ENCODE measurements at places on chromosomes 2 and 18. TPM values are rescaled to one million over a fixed set of nuclear protein-coding genes. Genes with fewer than 3 reads are reported as not detected.
A peak's percentile ranks its signal among the peaks of the same experiment; 100 is the strongest.

DNA sequence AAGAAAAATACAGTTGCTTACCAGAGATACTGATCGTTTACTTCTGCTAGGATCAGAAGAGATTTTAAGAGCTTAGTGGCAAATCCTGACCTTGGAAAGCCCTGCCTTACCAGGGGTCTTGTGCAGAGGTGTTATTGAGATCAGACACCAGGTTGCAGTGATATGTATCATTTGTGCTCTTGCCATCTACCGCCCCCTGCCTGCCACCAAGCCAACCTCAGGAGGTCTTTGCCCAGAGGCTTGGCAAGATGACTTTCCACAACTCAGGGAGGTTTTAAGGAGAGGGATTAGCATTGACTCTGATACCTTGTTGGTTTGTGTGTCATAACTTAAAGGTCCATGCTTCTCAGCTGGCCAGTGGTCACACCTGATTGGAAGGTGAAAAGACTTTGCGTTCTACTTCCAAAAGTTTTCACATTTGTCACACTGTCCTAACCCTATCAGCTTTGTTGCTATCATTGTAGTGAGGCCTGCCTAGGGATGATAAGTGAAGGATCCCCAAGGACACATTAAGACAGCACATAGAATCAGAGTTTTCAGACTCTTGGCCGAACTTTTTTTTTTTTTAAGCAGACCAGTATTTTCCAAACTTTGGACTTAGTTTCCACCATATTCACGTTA is 46.2 kb upstream of the MGAT5 start:
- DNase-seq, result peak; percentile 47

GRCh38 chr2:108701806-108702205 is 17.5 kb upstream of the RANBP2 start:
- no peak for DNase-seq

DNA sequence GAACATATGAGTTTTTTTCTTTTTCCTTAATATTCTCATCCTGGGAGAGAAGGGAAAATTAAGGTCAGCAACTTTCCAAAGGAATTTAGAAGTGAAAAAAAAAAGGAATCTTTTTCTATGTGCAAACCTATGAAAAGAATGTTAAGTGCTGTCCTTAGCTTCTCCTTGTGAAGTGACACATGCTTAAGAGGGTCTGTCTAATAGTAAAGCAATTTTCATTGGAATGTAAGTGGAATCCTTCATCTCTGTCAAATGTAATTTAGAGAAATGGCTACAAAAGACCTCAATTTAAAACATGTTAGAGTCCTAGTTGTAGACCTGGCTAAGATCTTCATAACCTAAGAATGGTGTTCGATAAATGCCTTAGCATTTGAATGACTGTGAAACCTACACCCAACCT is 117.4 kb upstream of the EPB41L3 start:
- DNase-seq, result no peak

DNA sequence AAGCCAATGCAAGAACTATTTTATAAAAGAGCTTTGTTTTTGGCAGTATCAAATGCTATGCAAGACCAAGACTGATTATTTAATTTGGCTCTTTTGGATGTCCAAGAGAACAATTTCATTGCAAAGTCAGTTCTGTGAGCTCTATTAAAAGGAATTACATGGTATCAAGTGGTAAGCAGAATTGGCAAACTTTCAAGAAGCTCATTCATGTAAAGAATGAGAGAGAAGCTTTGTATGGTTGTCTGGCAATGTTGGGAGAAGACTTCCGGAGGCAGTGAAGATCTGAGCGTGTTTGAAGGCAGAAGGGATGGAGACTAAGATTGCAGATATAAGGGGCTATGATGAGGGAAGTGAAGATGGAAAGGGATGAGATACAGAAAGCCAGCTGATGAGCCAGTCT is 49.6 kb downstream of the CPS1 start:
- no peak for DNase-seq

- no peak for DNase-seq
Measured at GRCh38 chr18:44679914-44680272, 795 bp upstream of the SETBP1 start.

DNA sequence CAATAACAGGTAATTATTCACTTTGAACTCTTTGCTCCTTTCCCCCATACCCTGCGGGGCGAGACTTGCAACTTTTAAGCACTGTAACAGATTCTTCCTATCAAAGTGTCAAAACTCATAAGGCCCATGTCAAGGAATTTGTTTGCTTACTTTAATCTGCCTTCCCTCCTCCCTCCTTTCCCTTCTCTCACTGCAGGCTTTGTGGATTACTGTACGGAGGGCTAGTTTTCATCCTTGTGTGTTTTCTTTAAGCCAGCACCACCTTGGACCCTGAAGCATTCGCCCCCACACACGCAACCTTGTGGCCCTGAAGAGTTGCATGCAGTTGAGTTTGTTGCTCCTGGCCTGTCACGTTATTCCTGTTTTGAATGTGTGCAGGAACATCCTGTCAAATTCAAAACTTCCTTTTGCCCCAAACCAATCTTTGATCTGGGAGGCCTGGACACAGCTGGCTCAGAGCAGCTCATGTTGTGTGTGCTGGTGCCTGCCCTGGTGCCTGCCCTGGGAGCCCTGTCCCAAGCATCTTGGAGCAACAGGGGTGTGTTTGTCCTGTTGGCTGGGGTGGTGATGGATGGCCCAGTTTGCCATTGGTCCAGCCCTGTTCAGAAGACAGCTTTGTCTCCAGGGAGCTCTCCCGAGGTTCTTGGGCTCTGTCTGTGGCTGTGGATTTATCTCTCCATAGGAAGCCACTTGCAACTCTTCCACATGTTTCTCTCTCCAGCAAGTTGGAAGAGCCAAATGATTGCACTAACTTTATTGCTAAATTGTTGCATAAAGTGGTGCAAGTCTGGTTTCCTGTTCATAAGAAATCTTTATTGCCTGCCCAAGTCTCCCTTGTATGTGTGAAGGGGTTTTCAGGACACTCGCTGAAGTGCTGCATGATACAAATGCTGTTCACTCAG is 199.6 kb downstream of the VAPA start:
- DNase-seq, result no peak

DNA sequence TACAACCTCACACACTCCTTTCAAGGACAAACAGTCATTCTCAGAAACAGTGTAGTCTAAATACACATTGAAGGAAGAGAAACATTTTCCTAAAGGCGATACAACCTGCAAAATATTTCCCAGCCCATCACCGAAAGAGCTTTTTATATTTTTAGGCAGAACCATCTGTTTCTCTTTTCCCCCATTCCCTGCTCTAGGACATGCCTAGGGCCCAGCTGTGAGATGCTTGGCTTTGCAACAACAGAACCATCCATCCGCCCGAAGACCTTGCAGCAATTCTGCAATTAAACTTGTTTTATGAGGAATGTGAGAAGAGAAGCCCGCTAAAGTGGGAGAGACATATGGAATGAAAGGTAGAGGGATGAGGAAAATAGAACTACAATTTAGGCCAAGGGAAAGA is 105.6 kb upstream of the RFX8 start:
- no peak for DNase-seq

GRCh38 chr18:24197412-24197811 is 58.5 kb downstream of the CABYR start:
- no peak for DNase-seq

GRCh38 chr2:61793389-61793836 is 60.4 kb downstream of the FAM161A start:
- peak; percentile 87 for DNase-seq

Gene CXCR4
- total RNA-seq, result 1.3 TPM

GRCh38 chr2:163687217-163687616 is 48.6 kb downstream of the FIGN start:
- no peak for DNase-seq

- no peak for DNase-seq
Measured at GRCh38 chr2:19623488-19623887, 265.1 kb upstream of the OSR1 start.

DNA sequence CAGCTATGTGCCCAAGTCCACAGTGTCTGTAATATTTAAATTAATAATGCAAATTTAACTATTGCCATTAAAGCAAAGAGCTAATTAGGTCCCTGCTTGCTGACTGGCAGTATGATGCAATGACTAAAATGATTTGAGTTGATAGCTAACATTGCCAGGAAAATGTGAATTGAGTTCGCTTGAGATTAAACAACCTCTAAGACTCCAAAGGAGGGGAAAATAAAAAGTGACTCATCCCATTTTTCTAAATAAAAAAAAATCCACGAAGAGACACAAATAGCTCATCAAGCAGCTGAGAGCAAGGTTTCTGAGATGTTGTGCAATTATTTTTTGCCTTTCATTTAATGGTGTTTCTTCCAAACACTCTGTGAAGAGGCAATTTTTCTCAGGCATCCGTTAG is 413.0 kb downstream of the MTX2 start:
- no peak for DNase-seq

Gene FSHR
- total RNA-seq, result not detected

GRCh38 chr2:120466704-120467054 is 120.7 kb downstream of the INHBB start:
- DNase-seq, result no peak

Gene COL4A4
- total RNA-seq, result 0.67 TPM
